ENCODE measurements at places on chromosomes 3 and 15.

DNA sequence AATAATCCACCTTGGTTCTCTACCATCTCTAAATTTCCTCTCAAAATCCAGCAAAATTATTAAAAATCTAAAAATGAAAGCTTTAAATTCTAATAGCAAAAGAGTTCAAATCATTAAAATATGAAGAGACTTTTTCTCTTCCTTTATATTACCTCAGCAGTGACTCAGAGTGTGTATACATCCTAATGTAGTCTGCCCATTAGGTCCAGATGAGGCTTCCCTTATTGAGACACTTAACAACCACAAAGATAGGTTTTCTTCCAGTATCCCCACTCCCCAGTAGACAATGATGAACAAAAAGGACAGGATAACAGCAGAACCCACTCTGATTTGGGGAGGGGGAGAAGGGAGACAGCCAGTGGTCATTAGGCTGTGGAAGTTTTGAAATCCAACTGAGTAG, 61.5 kb upstream of the DCBLD2 start:
- no peak for DNase-seq

DNA sequence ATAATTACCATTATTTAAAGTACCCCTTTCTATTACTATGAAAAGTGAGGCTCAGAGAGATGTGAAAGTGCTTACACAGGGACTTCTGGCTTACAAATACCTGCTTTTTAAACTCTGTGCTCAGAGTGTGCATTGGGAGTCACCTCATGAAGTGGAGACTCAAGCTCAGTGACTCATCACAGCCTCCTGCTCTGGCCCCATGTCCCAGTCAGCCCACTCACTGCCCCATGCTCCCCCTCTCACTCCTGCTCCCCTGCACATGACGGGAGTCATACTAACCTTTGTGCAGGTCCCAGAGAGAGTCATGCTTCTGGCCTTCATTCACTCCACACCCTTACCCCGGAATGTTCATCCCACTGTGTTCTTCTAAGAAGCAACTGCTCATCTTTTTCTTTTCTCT, 20.2 kb downstream of the CCR1 start:
- DNase-seq: no peak

DNA sequence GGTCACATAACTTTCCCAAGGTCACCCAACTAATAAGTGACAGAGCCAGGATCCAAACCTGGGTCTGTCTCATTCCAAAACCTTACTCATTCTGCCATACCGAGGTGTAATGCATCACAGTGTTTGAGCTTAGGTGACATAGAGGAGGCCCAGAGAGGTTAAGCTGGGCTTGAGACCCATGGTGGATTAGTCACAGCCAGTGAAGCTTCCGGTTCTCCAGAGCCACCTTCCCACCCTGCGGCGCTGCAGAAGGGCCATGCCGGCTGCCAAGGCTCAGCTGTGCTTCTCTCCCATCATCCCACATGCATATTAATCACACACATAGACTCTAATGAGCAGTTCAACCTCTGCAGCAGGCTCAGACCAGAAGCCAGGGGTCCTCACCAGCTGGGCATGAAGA, 42.2 kb downstream of the SPSB4 start:
- DNase-seq: no peak

- no peak for DNase-seq
These were observed 64.8 kb downstream of the IGF2BP2 start for GRCh38 chr3:185760088-185760487.
